Renal cortex interstitium (tissue), 15 donors: ENCODE measurements at places on chromosomes 11 and 22.

- DNase-seq, result no peak
Observed at GRCh38 chr11:110314366-110315095, 18.1 kb upstream of the RDX start.

DNA sequence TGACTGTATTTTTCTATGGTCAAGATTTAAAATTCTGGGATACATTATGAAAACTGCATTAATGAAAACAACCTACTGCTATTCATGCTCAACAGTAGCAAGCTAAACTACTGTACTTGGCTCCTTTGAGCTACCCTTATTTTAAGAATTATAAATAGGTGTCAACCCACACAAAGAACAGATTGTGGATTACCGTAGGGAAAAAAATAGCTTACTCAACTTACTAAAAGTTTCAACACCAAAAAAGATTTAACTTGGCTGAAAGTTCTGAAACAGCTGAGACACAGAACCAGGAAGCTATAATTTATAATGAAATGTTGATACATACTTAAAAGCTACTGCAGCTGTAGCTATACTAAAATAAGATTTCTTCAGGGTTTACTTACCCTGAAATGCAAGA, 10.1 kb downstream of the LIN7C start:
- DNase-seq, result no peak

DNA sequence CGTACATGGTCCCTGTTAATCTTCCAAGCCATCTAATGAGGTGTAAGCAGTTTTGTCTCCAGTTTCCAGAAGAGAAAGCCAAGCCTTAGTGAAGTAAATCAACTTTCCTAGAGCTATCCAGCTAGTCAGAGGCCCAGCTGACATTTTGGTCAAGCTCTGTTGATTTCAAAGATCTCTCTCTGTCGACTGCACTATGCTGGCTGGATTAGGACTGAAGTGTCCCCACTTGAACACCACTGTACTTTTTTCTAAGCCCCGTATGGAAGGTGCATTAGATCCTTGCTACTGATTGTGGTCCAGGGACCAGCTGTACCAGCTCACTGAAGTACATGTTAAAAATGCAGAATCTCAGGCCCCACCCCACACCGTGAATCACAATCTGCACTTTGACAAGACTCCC, 176.5 kb upstream of the NAV2 start:
- DNase-seq, result no peak

GRCh38 chr11:2587976-2588748, 111.6 kb downstream of the KCNQ1OT1 start:
- no peak for DNase-seq

- no peak for DNase-seq
Observed at GRCh38 chr11:3147257-3147619, 17.9 kb downstream of the OSBPL5 start.

DNA sequence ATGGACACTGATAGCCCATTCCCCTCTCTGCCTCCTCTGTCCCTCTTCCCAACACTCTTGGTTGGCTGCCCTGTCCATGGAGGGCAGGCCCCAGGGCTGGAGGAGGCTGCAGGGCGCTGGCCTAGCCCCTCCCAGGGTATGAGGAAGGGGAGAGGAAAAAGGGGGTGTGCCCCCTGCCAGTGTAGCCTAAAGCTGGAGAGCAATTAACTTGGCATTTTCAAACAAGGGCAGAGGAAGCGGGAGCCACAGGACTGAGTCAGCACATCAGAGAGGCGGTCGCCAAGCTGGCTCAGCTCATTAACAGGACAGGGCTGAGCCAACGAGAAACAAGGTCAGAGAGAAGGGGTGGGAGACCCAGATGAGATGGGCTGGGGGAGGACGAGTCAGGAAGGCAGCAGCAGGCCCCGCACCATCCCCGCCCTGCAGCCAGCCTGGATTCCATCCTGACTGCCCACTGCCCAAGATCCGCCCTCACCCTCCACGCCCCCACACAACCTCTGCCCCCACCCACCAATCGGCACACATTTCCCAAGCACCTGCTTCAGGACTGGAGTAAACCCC, 76.3 kb downstream of the BUD13 start:
- no peak for DNase-seq

- no peak for DNase-seq
Observed at GRCh38 chr11:122068837-122069236, 47.2 kb downstream of the BLID start.

GRCh38 chr22:22952531-22953280, 65.1 kb downstream of the IGLL5 start:
- DNase-seq, result no peak

GRCh38 chr22:26162926-26163325, 6.3 kb upstream of the SEZ6L start:
- no peak for DNase-seq

DNA sequence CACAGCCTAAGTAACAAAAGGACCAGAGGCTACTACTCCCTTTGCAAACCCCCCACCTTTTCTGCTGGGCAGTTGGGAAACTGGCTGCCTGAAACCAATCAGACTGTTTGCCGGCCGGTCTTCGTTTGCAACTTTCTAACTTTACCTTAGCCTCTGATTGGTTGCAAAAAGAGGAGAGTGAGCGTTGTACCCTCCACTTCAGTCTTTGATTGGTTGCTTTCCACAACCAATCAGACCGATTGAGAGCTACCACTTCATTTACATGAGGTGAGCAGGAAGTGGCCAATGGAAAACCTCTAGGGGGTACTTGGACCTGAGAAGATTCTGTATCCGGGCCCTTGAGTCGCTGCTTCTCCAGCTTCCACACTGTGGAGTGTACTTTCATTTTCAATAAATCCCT, 18.8 kb upstream of the CLNS1A start:
- no peak for DNase-seq

- no peak for DNase-seq
Observed at GRCh38 chr22:20964090-20964798, 2.8 kb upstream of the AIFM3 start.

GRCh38 chr22:37484480-37485394, 1.4 kb downstream of the MFNG start:
- DNase-seq, result no peak

DNA sequence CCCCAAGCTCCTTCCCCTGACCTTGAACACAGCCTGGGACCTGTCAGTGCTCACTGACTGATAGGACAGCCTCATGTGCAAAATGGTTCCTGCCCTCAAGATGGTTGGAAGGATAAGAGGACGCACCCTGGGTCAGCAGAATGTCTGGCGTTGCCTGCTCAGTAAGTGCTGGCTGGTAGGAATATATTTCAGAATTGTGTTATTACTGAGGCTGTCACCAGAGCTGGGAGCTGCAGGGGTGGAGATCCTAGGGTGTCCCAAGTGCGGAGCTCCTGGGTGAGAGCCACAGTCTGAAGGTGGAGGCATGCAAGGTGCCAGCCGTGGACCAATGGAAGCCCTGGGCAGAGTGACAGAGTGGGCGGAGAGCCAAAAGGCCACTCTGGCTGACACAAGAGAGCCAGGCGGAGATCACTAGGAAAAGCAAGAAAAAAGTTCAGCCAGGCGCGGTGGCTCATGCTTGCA, 1.0 kb upstream of the SEC14L4 start:
- DNase-seq, result no peak

GRCh38 chr22:30575859-30576258, 1.4 kb upstream of the GAL3ST1 start:
- DNase-seq, result no peak

DNA sequence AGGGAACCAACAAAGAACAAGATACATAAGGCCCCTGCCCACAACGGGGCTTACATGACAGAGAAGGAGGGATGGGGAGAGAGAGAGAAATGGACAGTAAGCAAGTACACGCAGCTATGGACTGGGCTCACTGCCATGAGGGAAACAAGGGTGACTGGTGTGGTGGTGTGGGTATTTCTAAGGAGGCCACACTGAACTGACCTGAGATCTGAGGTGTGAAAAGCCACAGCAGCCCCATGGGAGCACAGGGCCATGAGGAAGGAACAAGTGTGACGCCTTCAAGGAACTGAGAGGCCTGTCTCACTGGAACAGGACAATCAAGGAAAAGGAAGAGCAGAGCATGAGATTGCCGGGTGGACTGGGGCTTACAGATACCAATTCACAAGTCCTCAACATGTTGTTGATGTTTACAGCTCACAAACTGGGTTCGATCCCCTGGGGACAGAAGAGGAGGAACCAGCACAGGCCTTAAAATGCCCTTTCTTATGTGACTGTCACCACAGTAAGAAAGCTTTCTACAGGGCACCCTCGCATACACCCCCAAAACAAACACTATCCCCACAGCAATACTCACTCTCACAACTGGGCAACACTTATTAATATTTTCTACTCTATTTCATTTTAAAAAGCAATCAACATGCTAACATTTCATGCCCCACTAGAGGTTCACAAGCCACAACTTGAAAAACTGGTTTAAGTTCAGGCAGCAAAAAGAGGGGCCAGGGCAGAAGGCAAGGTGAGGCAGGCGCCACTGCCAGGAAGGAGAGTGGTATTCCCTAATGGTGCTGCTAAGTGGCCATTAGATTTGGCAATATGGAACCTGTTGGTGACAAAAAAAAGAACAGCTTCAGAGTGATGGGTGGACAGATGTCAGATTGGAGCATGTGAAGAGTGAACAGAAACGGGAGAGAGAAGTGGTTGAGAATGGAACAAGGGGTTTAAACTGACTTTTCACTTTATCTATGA, 39.1 kb downstream of the TCIRG1 start:
- DNase-seq, result no peak

- DNase-seq, result no peak
Observed at GRCh38 chr22:30301995-30302809, 12.9 kb upstream of the CASTOR1 start.

- DNase-seq, result no peak
Observed at GRCh38 chr22:23156286-23156685, 11.0 kb downstream of the RAB36 start.

DNA sequence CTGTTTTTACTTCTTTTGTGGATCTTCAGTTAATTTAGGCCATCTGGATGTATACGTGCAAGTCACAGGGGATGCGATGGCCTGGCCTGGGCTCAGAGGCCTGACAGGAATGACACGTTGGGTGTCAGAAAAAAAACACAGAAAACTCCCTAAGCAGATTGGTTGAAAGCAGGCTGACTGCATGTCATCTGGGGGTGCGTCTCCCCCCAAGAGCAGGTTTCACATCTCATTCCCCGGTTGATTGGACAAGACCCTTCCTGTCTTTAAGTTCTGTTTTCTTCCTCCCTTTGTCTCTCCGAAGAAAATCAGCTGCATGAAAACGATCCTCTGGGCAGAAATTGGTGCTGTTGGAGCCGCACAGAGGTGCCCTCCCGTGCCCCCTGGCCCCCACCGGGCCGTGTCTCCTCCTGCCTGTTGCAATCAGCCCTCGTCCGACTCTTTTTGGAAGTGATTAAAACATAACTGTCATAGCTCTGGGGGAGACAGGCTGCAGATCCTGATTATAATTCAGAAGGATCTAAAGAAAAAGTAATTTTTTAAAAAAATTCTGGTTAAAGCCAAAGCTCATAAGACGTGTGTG, 71.8 kb upstream of the PARVG start:
- DNase-seq, result no peak

DNA sequence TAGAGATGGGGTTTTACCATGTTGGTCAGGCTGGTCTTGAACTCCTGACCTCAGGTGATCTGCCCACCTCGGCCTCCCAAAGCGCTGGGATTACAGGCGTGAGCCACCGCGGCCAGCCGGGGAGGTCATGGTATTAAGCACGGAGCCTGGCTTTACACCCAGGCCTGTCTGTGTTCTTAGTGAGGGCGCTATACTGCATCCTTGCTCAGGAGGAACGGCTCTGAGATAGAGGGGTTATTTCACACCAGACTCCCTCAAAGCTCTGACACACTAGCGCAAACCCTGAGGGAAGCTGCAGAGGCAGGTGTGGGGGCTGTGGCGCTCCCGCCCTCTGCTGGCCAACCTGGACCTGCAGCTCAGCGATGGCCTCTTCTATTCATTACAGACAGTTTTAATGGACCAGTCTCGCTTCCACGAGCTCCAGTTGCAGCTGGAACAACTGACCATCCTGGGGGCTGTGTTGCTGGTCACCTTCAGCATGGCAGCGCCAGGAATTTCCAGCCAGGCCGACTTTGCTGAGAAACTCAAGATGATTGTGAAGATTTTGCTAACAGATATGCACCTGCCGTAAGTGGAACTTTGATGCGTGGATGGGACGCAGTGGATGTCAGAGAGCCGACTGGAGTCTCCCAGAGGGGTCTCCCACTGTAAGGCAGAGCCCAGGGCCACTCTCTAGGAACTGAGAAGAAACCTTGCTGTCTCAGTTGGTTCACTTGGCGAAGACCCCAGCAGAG, 26.2 kb downstream of the TCP11L1 start:
- peak; percentile 54 for DNase-seq

- DNase-seq, result no peak
Observed at GRCh38 chr22:36512991-36513390, 6.2 kb upstream of the FOXRED2 start.

DNA sequence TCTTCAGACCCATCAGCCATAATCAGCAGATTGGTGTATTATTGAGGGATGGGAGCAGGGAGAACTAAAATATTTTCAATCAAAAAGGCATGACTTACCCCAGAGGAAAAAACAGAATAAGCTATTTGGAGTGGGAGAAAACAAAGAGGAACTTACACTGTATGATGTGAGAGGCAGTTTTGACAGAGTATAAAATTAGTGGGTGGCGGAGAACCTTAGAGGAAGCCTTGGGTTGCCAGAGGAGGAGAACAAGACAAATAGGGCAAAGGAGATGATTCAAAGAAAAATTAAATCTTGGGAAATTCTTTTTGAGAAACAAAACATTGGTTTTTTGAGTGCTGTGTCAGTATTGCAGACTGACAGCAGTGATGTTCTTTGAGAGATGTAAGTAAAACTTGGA, 285.0 kb downstream of the C11orf87 start:
- no peak for DNase-seq

DNA sequence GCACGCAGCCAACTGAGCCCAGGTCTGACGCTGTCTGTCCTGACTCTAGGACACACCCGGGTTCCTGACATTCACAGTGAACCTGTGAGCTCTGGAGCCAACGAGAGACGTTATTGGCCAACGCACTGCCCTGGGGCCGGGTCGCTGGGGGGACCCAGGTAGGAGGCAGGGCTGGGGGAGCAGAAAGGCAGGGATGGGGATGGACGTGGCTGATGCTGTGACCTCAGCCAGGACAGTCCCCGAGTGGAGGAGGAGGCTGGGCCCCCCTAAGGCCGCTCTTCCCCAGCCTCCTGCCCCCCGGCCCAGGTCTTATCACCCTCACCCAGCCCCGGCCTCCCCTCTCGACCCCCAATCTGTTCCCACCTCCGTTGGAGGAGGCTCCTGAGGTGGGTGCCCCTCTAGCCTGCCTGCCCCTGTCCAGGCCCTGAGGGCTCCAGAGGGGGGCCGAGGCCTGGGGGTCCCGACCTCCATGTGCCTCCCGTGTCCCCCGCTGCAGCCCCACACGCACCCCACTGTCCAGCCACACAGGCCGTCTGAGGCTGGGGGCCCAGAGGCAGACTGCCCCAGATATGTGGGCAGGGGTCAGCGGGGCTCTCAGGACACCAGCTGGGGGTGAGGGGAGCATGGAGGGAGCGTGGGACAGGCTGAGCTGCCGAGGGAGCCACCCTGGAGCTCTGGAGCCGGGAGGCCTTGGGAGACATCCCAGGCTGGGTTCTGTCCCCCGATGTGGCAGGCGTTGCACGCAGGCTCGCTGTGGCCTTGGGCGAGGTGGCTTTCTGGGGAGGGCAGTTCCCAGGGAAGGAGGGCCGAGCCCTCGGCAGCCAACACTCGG, 29.2 kb upstream of the MUC5AC start:
- no peak for DNase-seq
